Head of caudate nucleus (tissue), 42 donors: ENCODE measurements at places on chromosomes 7 and 10.

GRCh38 chr7:47577321-47577919 is 4.5 kb downstream of the TNS3 start:
- peak; percentile 41 for DNase-seq

DNA sequence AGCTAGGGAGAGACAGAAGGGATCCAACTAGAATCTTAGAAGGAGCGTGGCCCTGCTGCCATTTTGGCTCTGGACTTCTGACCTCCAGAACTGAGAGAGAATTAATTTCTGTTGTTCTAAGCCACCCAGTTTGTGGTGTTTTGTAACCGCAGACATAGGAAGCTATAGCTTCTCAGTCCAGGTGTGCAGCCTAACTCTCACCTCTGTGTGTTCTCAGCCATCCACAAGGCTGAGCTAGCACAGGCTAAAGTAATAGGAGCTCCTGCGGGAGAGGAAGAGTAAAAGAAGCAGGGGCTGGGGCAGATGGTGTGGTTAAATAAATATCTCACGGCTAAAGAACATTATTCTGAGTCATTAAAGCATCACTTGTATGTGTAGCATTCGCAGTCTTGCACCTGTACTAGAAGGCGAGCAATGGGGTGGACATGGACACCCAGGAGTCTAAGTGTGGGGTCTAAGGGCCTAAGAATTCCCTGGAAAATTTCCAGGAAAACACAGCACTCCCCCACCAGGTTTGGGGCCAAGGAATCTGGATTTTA is 94.1 kb downstream of the AOAH start:
- no peak for DNase-seq

GRCh38 chr10:59648711-59649201 is 60.9 kb downstream of the SLC16A9 start:
- DNase-seq, result no peak

DNA sequence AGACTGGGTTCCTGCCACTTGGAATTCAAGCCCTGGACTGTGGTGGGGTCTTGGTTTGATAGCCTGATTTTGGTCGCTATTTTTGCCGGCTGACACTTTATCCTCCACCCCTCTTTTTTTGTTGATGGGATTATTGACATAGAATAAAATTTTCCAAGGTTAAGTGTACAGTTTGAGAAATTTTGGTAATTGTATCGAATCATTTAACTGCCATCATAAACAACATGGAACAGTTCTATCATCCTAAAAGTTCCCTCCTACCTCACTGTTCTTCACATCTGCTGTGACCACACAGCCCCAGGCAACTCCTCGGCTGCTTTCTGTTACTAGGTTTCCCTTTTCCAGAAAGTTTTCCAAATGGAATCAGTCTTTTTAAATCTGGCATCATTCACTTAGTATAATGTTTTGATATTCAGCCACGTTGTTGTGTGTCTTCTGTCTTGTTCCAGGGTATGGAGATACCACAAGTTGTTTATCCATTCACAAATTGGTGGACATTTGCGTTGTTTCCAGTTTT is 50.6 kb upstream of the STEAP1B start:
- no peak for DNase-seq

- no peak for DNase-seq
These were observed 64.5 kb upstream of the ZMIZ1 start for GRCh38 chr10:79004311-79004710.

- no peak for DNase-seq
These were observed 78.5 kb upstream of the IGFBP3 start for GRCh38 chr7:45999541-45999940.

GRCh38 chr7:4715410-4715776 is 33.3 kb downstream of the FOXK1 start:
- peak; percentile 62 for DNase-seq

DNA sequence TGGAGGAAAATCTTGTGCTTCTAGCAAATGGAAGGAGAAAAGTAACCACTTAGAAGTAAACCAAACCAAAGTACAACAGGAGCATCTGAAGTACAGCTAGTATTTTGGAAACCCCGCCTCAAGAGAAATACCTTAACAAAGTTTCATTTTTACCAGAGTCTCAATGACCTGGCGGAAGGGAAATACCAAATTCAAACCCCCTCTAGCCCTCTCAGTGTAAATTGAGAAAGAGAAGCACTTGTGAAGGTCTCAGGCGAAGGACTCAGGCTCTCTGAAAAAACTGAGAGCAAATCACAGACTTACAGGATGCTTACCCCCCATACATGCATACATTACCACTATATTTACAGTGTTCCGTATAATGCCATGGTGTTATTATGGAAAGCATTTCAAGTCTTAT is 70.1 kb downstream of the ZPBP start:
- no peak for DNase-seq

GRCh38 chr10:123550675-123551096 is 115.5 kb upstream of the GPR26 start:
- no peak for DNase-seq

GRCh38 chr10:13787015-13787421 is 200.3 kb downstream of the PRPF18 start:
- peak; percentile 67 for DNase-seq

- no peak for DNase-seq
These were observed 43.0 kb downstream of the HERC4 start for GRCh38 chr10:68032113-68032512.

GRCh38 chr10:14873090-14873760 is 5.4 kb upstream of the SUV39H2 start:
- no peak for DNase-seq

DNA sequence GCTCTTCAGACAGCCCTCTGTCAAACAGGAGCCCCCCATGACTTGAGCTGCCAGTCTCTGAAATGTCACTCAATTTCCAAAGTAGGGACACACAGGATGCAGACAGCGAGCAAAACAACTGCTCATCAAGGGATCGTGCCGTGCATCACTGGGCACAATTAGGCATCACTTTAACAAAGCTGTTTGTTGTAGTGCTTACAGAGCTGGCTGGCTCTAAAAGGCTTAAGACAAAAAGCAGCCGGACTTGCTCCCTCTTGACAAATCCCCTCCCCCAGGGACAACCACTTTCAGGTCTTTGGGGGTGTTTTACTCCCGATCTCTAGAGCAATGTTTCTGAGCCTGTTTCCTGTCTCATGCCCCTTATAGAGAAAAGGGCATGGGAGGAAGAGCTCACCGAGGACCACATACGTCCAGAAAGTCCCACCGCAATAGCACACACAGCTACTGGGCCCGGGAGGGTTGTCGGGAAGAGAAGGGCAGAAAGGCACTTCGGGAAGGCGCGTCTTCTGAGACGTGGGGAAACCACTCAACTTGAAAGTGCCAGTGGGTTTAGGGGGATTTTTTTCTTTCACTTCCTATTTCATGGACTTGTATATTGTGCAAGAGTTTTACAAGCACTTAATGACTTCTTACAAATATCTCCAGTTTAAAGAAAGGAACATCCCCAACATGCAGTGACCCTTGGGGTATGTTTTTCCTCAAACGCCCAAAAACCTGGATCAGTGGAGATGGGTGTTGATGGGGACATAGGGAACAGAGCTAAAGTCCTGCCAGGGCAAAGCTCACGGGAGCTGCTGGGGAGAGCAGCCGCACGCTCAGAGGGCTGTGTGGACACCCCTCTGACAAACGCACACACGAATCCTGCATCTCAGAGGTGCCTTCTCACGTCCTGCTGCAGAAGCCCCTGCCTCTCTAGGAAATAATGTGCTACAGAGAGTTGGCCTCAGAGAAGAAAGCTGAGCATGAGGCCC is 27.1 kb downstream of the LRRC20 start:
- no peak for DNase-seq

GRCh38 chr7:8515640-8516185 is 82.3 kb downstream of the NXPH1 start:
- DNase-seq, result no peak

- no peak for DNase-seq
These were observed 357.7 kb downstream of the FGFR2 start for GRCh38 chr10:121240556-121240955.

- no peak for DNase-seq
These were observed 786.6 kb downstream of the LRMDA start for GRCh38 chr10:76218035-76218434.

GRCh38 chr10:62188021-62188616 is 80.5 kb downstream of the RTKN2 start:
- DNase-seq, result no peak

DNA sequence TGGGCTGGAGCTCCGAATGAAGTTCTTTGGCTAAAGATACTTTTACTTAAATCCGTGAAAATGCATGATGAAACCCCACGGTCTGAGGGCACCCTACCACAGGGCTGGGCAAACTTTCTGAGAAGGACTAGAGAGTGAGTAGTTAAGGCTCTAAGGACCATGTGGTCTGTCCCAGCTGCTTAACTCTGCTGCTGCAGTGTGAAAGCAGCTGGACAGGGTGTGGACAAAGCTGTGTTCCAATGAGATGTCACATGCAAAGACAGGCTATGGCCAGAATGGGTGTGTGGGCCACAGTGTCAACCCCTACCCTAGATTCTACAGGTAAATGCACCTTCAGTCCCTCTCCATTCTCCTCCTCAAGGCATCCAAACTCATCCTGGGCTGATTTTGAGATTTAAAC is 18.8 kb downstream of the PDIA4 start:
- no peak for DNase-seq

DNA sequence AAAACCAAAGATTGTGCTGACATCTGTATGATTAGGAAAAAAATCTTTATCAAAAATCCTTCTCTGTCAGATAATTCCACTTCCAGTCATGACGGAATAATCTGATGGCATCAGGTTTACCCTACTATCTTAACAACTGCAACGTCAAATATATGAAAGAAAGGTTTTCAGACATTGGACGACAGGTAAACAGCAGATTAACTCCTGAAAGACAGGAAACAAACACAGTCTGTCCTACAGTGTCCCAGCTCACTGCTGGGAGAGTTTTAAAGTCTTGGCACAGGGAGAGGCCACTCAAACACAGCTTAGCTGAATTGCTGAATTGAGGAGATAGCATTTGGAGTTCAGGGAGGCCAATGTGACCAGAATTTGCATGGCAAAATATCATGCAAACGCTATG is 186.3 kb upstream of the KCTD7 start:
- no peak for DNase-seq

DNA sequence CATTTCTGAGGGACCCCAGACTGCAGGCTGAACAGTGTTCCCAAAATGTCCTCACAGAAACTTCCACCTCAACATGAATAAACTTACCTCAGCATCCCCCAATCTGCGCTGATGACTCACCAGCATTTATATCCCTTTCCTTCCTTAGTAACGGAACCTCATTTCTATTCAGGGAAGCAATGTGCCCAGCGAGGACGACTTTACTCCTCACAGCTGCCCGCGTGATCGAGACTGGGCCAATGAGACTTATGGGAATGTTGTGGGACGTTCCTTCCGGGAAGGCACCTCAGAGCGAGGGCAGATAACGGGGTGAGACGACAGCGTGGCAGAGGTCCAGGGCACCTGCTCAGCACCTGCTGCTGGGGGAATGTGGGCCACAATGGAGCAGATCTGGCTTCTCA is 73.1 kb upstream of the CAMK2B start:
- DNase-seq, result peak; percentile 86

DNA sequence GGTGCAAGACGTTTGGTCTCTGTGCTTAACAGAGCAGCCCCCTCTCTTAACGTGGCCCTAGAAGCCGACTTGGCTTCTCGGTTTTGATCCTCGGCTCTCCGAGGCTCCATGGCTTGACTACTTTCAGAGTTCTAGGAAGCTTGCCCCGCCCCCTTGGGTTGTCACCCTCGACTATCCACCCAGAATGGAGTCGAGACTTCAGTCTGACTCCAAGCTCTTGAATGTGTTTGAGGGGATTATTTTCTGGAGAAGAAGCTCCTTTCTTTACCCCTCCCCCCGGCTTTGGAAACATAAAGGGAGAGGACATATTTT is 448 bp downstream of the SEC24C start:
- no peak for DNase-seq

- DNase-seq, result no peak
These were observed 8.2 kb upstream of the ERVW-1 start for GRCh38 chr7:92485974-92486373.

DNA sequence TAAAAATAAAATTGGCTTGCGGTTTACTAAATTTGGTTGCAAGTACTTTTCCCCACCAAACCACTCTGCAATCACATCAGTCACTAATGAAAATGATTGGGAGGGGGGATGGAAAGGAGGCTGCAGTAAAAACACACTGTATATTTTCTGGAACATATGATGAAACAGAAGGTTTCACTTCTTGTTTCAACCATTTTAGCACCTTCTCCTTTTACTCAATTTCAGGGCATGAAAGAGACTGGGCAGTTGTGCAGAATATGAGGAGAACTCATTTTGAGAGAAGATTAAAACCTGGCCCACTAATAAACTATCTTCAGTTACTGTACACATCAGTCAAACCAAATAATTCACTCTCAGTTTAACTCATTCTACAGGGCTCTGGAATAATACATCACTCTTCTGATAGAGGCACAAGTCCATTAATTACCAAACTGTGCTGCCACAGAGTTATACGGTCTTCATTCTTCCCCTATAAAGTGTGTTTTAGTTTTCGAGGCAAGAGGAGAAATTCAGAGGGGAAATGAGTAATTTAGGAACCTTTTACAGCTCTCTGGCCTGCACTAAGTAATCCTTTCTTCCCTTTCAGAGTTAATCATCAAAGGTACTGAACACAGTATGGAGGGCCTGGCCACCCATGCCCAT is 25.5 kb downstream of the JAZF1 start:
- no peak for DNase-seq

- DNase-seq, result no peak
These were observed 149.8 kb downstream of the NSUN6 start for GRCh38 chr10:18501629-18502028.

- no peak for DNase-seq
These were observed 703.5 kb upstream of the SEMA3D start for GRCh38 chr7:85890244-85890811.

- no peak for DNase-seq
These were observed 113.2 kb upstream of the ANKRD1 start for GRCh38 chr10:91034042-91034441.

GRCh38 chr7:54725255-54725654 is 33.8 kb downstream of the SEC61G start:
- DNase-seq, result no peak

GRCh38 chr7:14805105-14805719 is 97.3 kb downstream of the DGKB start:
- DNase-seq, result no peak

DNA sequence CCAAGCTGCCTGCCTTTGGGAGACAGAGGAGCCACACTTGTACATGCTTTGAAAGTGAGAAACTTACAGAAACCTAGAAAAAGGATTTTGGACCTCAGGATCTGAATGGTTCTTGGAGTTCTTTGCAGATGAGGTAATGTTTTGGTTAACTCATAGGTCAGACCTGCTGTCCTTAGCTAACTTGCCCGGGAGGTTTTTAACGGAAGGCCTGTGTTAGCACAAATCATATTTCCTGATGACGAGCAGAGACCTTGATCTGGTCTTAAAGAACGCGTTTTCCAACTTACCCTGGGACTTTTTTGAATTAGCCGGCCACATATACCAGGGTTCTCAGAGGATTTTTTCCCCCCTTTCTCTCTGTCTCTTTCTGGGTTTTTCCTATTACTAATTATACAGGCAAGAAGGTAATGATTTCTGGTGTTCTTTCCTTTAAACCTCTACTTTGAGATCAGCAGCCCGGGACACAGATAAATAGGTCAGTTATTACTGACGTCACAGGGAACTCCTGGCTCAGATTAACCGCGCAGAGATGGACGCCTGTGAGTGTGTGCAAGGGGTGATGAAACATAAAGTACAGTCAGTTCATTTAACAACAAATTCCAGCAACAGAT is 101.7 kb upstream of the KLF6 start:
- DNase-seq, result no peak
